HT-29 (cell line): ENCODE measurements at places on chromosomes 3 and 15.

DNA sequence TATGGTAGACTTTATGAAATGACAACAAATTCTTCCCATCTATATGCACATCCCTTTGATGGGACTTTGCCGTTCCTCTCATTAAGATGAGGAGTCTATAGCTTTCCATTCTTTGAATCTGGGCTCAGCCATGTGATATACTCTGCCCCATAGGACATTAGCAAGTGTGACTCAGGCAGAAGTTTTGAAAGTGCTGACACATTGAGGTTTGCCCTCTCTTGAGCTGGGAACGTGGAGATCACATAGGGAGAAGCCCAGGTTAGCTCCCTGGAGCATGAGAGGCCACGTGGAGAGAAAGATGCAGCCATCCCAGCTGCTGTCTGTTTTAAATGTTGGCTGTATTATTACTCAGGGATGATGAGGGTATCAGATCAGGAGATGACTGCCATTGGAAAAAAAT lies 67.7 kb upstream of the OXTR start:
- no peak for DNase-seq

- no peak for DNase-seq
These were observed 36.9 kb downstream of the PLSCR1 start for GRCh38 chr3:146507331-146508120.

DNA sequence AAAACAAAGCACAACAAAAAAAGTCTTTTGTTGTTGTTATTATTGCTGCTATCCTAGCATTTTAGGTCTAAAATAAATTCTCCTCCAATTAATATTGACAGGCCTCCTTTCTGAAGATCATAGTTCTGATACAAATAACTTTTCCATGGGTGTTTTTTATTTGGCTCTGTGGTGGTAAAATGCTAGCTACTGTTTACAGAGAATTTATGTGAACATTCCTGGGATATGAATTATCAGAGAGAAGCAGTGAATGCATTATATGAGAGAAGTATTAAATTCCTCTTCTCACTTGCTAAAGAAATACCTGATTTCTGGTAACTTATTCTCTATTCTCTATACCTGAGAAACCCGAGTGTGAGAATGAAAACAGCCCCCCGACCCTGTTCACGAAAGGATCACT lies 57.5 kb upstream of the TMCO5A start:
- DNase-seq = no peak

- DNase-seq = peak; percentile 24
These were observed 93.4 kb upstream of the CTDSPL start for GRCh38 chr3:37768107-37768809.

DNA sequence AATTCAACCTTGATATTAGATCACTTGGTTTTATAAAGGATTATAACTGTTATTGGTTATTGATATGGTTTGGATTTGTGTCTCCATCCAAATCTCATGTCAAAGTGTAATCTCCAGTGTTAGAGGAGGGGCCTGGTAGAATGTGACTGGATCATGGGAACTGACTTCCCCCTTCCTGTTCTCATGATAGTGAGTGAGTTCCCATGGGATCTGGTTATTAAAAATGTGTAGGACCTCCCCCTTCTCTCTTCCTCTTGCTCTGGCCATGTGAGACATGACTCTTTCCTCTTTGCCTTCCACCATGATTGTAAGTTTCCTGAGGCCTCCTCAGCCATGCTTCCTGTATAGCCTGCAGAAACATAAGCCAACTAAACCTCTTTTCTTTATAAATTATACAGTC lies 136.0 kb upstream of the UBE2E2 start:
- DNase-seq = no peak

DNA sequence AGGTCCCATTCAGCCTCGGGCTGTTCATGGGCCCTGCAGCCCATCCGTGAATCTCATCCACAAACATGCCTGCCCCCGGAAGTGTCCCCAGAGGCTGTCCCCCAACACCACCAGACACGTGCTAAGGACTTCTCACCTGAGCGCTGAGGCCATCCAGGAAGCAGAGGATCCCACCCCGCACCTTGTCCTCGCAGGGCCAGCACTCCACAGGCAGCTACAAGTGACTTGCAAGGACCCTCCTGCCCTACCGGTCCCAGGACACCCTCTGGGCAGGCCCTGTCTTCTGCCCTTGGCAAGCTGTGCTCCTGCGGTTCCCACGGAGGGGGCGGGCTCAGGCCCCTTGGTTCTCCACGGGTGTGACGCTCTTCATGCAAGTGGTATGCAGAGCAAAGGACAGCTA lies 146.0 kb downstream of the NUP210 start:
- no peak for DNase-seq

DNA sequence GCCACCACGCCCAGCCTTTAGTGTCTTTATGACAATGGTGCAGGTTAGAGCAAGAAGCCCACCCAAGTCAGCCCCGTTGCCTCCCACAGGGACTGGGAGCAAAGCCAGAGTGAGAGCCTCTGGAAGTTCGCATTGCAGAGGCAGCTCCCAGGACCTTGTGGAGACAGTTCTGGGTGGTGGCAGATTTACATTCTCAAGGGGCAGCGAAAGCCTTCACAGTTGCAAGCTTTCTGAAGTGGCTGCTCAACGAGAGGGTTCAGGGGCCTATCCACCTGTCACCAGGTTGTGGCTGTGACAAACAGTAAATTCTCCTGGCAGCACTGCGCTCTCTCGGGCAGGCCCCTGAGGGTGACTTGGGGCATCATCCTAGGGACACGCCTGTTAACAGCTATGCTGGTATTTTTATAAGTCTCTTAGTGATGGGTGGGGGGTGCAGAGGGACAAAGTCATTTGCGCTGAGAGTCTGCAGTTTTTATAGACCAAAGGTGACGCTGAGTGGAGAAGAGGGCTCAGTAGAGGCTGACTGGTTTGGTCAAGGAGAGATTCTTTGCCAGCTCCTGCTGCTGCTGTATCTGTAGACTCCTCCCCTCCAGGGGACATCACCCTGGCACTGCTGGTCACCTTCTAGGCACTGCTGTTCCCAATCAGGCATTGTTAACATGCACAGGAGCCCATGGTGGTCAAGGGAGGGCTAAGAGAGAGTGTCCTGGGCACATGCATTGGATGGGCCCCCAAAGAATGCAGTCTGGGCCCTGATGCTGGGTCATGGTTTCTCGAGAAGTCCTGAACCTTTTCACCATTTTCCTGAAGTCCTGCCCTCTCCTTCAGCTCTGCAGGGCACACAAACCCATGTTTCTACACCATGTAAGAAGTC lies 57.5 kb upstream of the KLF13 start:
- no peak for DNase-seq

- peak; percentile 18 for DNase-seq
These were observed 748 bp downstream of the MRPS25 start for GRCh38 chr3:15064299-15064834.

DNA sequence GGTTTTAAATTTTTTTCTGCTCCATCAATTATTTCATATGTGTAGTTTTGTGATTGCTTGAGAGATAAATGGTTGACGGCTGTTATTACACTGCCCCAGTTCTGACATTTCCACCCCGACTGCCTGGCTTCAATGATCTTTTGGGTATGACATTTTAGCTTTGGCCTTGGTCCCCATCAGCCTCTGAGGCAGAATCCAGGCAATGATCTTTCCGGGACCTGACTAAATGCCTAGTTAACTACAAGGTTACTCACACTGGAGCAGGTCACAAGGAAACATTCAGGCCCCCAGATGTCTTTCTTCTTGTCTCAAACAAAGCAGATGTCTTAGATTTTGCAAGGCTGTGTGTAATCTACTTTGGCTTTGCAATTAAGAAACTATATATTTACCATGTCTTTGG lies 61.1 kb upstream of the TMCO5A start:
- no peak for DNase-seq

- DNase-seq = no peak
These were observed 34.7 kb upstream of the ZPLD1 start for GRCh38 chr3:102400142-102400541.

DNA sequence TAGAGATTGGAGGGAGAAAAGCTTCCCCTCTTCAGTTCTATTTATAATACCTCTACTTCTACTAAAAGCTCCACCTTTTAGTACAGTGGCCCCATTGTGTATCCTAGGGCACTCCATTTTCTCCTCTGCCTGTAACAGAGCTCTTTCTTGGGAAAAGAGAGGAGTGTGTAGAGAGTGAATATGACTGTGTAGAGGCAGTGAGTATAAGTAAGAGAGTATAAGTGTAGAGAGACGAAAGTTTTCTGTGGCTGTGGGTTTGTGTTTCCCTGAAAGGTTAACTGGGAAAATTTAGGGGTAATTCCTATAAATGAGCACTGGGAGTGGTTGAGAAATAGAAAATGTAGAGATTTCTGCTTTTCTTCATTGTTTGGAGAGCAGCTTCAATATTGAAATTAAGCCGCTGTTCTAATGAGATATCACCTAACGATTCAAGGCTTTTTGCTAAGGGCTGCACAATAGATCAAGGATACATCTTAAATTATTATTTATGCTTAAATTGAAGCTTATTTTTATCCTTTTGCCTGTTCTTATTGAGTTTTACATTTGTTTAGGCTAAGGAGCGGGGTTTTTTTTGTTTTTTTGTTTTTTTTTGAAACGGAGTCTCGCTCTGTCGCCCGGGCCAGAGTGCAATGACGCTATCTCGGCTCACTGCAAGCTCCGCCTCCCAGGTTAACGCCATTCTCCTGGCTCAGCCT lies 6.9 kb downstream of the IQGAP1 start:
- DNase-seq = no peak
